ENCODE measurements at places on chromosomes 4 and X. TPM values are rescaled to one million over a fixed set of nuclear protein-coding genes. Genes with fewer than 3 reads are reported as not detected.

Gene PRR32
- total RNA-seq, result 0.57 TPM

GRCh38 chr4:89248879-89249281 is 58.7 kb downstream of the GPRIN3 start:
- DNase-seq, result no peak

DNA sequence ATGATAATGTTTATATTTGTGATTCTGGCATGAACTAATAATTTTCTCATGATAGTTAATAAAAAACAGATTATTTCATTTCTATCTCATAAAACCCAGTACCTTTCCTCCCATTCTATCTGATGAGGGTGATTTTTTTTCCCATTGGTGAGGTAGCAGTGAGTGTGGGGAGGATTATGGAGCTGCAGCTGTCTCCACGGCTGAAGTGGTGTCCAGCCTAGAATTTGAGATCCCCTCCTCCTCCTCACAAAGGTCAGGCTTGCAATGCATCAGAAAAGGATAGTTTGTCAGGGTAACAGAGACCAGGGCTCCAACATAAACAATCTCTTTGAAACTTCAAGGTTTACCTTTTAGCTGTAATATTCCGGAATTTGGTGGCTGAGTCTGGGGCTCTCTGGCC is 60.9 kb downstream of the C4orf51 start:
- DNase-seq, result no peak

- DNase-seq, result no peak
Measured at GRCh38 chrX:13843150-13843721, 26.3 kb upstream of the GPM6B start.

- peak; percentile 46 for DNase-seq
Measured at GRCh38 chr4:24971192-24971591, 58.4 kb upstream of the CCDC149 start.

GRCh38 chr4:188905248-188905647 is 766.0 kb downstream of the TRIML1 start:
- DNase-seq, result peak; percentile 62

DNA sequence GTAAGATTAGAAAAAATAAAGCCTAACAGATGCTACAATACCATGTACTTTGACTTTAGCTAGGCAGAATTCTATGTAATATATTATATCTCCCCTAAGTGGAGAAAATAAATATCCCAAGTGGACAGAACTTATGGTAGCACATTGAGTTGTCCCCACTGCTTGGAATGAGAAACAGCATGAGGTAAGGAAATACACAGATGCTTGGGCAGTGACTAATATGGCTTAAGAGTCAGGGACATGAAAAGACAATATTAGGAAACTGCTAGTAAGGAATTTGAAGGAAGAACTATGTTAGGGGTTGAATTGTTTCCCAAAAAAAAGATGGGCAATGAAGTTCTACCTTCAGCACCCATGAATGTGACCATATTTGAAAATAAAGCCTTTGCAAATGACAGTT is 2265.1 kb downstream of the PCDH7 start:
- DNase-seq, result no peak

DNA sequence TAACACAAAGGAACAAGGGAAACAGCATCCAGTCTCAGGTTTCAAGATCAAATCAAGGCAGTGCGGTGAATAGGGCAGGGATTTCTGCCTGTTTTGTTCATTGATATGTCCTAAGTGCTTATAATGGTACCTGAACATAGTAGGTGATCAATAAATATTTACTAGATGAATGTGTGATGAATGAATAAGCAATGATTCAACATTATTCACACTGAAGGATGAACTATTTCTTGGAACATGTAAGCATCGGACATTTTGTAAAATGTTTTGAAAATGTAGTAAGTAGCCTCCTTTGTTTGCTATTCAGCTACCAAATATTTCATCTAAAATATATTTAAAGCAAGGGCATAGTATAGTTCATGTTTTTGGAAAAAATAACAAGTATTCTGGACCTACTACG is 67.8 kb downstream of the USP38 start:
- no peak for DNase-seq

DNA sequence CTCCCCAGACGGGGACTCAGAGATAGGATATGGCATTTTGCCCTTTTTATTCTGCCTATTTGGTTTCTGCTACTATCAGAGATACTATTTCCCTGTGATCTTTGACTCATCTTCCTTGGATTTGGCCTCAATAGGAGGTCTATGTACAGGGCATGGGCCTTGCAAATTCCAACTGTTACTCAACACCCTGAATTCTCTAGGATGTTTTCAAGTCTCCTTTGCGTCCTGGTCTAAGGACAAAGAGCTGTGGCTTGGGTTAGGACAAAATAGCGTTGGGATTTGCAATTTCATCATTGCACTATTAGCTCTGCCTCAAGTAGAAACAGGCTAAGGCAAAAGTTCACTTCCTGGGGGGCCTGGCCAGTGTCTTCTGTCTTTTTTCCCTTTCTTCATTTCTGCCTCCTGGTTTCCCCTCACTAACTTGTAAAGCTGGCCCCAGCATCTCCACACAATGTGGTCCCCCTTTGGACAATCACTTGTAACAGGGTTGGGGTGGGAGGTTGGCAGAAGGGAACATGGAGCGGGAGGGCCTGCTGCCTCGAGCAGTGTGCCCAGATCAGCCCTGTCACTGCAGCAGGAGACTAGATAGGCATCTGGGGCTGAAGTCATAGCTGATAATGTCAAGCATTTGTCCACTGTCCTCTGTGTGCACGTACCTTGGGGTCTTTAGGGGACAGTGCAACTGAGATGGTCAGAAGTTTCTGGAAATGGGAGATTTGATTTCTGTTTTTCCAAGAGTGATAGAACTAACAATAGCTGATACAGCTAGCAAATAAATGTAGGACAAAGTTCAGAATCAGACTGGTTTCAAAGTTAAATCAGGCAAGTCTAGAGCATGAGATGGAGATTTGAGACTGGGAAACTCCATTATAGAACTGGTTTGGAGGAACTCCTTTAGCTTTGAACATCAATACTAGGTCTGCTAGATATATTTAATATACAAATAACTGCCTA is 25.8 kb upstream of the STBD1 start:
- no peak for DNase-seq

- no peak for DNase-seq
Measured at GRCh38 chr4:150080337-150080736, 2.1 kb downstream of the DCLK2 start.

GRCh38 chrX:10629905-10630304 is 9.5 kb upstream of the MID1 start:
- DNase-seq, result no peak

GRCh38 chr4:123833171-123833643 is 436.6 kb downstream of the SPRY1 start:
- DNase-seq, result no peak

GRCh38 chrX:103861200-103861599 is 29.1 kb upstream of the RAB9B start:
- DNase-seq, result no peak

DNA sequence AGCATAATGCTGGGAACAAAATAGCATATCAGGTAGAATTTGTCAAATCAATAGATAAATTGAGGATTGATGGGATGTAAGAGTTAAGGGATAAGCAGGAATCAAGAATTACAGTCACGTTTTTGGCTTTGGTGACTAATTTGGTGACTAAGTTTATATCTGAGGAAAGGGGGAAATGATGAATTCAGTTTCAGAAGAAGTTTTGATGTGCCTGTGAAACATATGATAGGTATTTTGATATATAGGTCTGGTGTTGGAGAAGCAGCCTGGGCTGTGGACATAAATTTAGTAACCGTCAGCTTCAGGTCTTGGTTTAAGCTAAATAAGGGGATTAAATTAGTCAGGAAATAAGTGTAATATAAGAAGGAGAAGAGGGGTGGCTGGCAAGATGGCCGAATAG is 79.0 kb upstream of the EDA2R start:
- no peak for DNase-seq

DNA sequence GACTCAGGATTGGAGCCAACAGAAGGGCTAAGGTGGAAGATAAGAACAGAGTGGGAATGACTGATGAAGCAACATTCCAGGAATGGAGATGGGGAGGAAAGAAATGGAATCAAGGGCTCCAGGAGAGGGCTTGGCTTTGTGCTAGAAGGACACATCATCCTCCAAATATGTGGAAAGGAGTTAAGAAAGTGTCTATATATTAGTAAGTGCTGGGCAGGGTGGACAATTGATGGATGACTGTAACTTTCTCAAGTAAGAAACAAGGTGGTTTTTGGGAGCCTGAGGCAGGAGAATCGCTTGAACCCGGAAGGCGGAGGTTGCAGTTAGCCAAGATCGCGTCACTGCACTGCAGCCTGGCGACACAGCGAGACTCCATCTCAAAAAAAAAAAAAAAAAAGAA is 71.6 kb upstream of the NFKB1 start:
- DNase-seq, result no peak

- peak; percentile 85 for DNase-seq
Measured at GRCh38 chr4:145179281-145179860, 1.0 kb downstream of the OTUD4 start.

DNA sequence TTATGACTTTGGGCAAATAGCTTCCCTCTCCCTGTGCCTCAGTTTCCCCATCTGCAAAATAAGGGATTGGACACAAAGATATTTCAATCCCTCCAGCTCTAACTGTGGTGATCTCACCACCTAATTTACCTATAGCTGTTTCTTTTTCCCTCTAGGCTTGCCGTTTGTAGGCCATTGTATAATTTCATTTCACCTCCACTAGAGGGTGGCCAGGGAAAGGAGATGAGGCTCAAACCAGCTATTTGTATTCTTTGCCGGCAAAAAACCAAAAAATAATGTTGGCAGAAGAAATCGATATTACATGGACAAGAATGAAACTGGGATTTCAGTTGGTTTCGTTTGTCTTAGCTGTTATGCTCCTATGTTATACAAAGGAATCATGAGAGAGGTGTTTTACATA is 36.1 kb upstream of the DOCK11 start:
- DNase-seq, result no peak

DNA sequence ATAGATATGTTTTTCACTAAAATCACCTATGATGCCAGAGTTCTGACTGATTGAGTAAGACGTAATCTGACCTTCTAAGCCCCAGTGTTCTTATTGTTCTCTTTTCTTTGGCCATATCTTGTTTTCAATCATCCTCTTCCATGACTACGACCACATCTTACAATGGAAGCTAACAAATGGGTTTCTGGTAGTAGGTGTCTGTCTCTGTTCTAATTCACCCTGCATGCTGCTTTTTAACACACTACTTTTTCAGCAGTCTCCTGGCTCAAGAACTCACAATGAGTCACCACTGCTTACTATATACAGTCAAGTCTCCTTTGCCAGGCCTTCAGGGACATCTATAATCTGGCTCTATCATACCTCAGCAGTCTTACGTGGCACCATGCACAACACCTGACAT is 146.1 kb downstream of the NEXMIF start:
- no peak for DNase-seq

DNA sequence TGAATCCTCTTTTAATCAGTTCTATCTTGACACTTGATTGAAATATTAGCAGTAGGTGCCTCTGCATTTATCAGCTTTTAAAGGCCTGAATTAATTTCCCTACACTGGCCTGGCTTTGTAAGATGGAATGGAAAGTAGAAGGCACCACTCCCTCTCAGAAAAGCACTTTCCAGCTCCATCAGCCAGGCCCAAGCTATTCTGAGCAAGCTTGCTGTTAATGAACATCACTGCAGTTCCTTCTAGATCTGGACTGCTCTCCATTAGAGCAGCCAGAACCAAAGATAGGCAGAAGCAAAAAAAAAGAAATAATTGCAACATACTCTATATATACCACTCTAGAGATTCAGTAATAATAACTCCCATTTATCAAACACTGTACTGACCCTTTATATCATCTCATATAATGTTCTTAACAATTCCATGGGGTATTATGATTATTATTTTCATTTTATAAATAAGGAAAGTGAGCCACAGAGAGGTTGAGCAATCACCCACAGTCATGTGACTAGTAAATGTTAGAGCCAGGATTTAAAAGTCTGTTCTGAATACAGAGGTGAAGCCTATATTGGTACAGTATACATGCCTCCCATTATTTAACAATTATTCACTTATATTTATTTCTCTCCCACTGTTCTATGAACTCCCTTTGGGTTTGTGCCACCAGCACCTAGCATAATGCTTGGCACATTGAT is 39.4 kb upstream of the GPC3 start:
- no peak for DNase-seq

DNA sequence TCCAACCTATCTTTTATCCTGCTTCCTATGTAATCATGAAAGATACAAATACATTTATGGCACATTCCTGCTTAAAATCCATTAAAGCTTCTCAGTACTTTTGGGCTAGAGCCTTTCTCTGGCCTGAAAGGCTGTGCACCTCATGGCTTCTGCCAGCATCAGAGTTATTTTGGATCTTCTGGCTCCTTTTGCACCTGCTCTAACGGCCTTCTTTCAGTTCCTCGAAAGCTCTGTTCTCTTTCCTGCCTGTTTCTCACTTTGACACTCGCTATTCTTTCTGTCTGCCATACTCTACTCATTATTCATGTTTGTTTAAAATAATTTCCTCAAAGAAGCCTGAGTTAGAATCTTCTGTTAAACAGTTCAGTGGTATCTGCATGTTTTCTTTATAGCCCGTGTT is 86.0 kb downstream of the LRP2BP start:
- no peak for DNase-seq

- no peak for DNase-seq
Measured at GRCh38 chr4:7587433-7588405, 153.0 kb upstream of the PSAPL1 start.

DNA sequence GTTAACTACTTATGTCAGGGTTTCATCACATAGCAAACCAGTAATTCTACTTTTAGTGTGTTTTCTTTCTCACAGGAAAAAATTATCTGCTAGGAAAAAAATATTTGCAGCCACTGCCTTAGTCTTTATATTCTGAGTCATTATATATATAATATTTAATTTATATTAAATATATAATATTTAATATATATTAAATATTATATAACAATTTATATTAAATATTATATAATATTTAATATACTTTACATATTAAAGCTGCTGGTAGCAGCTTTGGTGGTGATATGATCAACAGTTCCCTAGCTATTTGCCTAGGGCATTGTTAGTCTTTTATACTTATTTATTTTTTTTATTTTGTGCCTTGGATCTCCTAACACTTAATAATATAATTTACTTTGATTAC is 381.6 kb downstream of the STIM2 start:
- DNase-seq, result no peak

DNA sequence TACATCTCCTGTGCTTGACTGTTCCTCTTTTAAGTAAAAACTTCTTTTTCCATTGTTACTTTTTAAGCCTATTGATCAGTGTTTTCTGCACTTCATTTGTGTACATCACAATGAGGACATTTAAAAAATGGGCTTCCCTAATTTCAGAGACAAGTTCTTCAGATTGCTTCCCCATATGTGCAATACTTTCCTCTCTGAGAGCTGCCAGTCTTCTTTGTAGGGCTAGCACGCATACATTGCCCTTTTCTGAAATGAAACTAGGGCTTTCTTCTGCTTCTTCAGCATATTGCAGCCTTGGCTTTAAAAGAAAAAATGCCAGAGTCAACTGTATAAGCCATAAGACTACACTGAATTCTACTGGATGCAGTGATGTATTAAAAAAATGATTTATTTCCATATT is 37.8 kb downstream of the FAT4 start:
- DNase-seq, result no peak

GRCh38 chr4:182447767-182448280 is 204.6 kb downstream of the TENM3 start:
- no peak for DNase-seq

GRCh38 chr4:98939892-98940298 is 11.0 kb upstream of the EIF4E start:
- no peak for DNase-seq

GRCh38 chrX:98071331-98071730 is 1187.6 kb downstream of the RPA4 start:
- no peak for DNase-seq

All from Right ventricle myocardium inferior (tissue), 1 donor.